Activated naive CD4-positive, alpha-beta T cell treated with Interleukin-2 at 50 U/mL for 16 hours (primary cell): ENCODE measurements at places on chromosomes 5 and 9.

DNA sequence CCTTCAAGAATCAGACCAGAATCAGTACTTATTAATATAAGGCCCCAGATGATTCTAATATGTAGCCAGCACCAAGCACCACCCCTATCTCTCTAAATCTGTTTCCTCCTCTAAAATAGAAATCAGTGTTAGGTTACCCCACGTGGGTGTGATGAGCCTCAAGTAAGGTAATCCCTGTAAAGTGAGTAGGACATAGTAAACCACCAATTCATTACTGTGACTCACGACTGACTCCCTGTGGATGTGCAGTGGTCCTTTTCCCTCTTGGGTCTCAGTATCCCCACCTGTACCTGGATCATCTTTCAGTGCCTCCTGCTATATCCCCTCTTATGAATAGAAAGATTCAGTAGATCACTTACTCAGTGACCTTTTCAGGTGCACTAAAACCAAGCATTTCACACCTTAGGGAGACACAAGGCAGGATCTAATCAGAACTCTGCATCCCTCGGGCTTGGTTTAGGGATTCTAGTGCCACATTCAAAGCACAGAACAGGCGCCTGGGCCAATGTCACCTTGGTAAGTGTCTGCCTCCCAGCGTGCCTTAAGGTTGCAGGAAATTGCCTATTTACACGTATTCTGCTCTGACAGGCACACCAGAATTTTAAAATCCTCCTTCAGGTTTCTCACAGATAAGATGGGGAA lies 12.2 kb upstream of the ALDH1B1 start:
- DNase-seq = no peak

- no peak for DNase-seq
Observed at GRCh38 chr9:35871545-35871944, 1.3 kb upstream of the OR13J1 start.

DNA sequence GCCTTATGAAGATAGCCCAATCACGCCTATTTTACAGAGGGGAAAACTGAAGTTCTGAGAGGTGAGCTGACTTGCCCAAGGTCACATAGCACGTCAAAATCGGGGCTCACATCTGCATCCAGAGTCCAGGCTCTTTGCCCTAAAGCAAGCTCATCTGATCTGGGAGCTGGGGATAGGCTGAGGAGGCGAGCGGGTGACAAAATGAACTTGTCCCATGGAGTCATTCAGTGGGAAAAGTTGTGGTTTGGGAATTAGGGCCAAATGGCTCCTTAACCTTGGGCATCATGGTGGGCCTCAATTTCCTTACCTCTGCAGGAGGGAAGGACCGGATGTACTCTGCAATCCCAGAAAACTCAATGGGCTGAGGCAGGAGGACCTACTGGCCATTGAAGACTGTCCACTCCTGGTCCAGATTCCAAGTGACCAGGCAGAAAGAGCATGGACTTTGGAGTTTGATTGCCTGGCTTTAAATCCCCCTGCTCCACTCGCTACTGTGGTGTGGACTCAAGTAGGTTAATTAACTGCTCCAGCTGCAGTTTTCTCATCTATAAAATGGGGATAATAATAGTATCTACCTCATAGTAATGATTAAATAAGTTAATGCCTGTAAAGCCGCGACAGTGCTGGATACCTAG lies 160.4 kb downstream of the RGS3 start:
- DNase-seq = no peak

- DNase-seq = peak; percentile 20
Observed at GRCh38 chr5:32278406-32278805, 34.3 kb downstream of the MTMR12 start.

DNA sequence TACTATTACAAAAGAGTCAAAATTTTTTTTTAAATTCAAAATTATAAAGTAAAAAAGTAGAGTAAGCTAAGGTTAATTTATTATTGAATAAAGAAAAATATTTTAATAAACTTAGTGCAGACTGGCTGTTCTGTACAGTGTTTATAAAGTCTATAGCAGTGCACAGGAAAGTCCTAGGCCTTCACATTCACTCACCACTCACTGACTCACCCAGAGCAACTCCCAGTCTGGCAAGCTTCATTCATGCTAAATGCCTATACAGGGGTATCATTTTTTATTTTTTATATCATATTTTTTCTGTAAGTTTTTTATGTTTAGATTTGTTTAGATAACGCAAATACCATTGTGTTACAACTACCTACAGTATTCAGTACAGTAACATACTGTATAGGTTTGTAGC lies 700.7 kb upstream of the GRAMD2B start:
- DNase-seq = no peak
